ENCODE measurements at places on chromosomes 11 and 22.

- no peak for DNase-seq
These were observed 11.2 kb upstream of the LINC01488 start for GRCh38 chr11:69470301-69470700.

- no peak for DNase-seq
These were observed 5.5 kb downstream of the RCOR2 start for GRCh38 chr11:63911440-63911839.

- no peak for DNase-seq
These were observed 10.9 kb downstream of the HOATZ start for GRCh38 chr11:111525456-111525855.

DNA sequence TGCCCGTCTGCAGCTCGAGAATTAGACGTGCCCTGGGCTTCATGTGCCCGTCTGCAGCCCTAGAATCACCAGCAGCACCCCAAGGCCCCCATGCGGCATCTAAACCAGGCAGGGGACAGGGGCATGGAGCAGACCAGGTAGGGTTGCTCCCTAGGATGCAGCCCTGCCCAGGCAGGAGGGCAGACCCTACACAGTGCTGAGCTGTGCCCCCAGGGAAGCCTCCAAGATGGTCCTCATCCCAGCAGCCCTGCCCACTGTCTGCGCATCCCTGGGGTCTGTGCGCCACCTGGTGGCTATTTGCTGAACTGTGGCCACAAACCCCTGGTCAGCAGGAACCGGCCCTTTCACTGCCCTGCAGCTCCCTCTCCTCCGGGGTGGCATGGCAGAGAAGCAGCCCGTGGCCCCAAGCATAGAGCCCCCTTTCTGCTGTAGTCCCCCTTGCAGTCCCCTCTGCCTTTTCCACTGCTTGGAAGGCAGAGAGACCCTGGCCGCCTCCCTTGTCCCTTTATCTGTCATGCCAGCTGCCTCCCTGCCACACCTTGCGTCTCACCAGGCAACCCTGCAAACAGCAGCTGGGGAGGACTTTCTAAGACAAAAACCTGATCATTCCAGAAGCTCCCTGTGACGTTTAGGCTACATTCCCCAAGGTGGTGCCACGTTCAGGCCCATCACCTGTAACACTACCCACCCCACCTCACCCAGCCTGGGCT lies 86.6 kb downstream of the KCNQ1 start:
- peak; percentile 2 for DNase-seq
